ENCODE measurements at places on chromosomes 2 and 18.

GRCh38 chr18:65938592-65939372 is 188.0 kb downstream of the CDH7 start:
- no peak for DNase-seq

DNA sequence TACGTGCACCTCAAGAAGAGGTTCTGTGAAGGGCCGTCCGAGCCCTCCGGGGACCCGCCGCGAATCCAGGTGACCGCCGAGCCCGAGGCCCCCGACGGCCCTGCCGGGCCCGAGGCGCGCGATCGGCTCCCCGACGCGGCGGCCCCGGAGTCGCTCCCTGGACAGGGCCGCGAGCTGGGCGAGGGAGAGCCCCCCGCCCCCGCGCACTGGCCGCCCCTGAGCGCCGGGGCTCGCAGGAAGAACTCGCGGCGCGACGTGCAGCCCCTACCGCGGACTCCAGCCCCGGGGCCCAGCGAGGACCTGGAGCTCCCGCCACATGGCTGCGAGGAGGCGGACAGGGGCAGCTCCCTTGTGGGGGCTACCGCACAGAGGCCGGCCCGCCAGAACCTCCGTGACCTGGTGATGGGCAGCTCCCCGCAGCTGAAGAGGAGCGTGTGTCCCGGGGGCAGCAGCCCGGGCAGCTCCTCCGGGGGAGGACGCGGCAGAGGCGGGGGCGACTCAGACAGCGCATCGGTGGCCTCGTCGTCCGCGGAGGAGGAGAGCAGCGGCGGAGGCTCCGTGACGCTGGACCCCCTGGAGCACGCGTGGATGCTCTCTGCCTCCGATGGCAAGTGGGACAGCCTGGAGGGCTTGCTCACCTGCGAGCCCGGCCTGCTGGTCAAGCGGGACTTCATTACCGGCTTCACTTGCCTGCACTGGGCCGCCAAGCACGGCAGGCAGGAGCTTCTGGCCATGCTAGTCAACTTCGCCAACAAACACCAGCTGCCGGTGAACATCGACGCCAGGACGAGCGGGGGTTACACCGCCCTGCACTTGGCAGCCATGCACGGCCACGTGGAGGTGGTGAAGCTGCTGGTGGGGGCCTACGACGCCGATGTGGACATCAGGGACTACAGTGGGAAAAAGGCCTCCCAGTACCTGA is 812 bp downstream of the SOWAHC start:
- no peak for DNase-seq

- no peak for DNase-seq
Observed at GRCh38 chr2:30310371-30310770, 79.0 kb downstream of the LBH start.

DNA sequence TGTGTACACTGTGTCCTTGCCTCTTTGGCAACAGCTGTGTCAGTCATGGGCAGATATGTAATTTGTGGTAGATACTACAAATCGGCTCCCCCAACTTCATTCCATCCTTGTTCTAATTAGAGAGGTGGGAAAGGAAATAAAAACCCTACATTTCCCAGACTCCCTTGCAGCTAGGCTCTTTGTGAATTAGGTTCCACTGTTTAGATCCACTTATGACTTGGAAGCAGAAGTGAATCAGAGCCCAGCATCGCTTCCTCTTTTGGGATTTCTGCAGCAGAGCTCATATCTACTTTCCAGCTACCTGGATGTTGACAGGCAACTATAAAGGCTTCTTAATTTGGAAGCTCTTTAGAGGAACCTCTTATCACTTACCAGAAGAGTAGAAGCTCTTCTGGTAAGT is 34.1 kb upstream of the NARS1 start:
- no peak for DNase-seq

GRCh38 chr2:217466805-217467204 is 536.0 kb downstream of the TNS1 start:
- no peak for DNase-seq

DNA sequence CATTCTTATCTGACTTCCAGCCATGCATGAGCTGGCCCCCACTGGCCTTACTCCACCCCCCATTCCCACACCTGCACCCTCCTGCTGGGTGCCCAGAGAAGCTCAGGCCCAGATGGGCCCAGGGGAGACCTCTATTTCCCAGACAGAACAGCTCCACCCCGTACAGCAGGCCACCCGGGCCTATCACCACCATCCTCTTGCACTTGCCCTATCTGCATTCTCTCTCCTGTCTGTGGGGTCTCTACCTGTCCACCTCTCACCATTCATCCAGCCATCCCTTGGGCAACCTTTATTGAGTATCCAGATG is 25.3 kb upstream of the TNS1 start:
- no peak for DNase-seq

DNA sequence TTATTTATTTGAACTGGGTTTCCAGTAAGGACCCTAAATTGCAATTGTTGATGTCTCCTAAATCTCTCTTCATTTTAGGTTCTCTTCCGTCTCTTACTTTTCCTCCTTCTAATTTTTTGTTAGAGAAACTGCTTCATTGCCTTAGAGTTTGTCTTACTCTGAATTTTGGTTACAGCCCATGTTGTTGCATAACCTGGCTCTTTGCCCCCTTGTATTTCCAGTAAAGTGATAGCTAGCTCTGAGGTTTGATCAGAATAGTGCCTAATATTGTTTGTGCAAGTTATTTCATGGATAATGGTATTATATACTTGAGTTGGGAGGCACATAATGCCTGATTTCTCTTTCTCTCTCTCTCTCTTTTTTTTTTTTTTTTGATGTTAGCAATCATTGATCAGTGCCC is 71.8 kb downstream of the MGAT5 start:
- DNase-seq, result no peak

DNA sequence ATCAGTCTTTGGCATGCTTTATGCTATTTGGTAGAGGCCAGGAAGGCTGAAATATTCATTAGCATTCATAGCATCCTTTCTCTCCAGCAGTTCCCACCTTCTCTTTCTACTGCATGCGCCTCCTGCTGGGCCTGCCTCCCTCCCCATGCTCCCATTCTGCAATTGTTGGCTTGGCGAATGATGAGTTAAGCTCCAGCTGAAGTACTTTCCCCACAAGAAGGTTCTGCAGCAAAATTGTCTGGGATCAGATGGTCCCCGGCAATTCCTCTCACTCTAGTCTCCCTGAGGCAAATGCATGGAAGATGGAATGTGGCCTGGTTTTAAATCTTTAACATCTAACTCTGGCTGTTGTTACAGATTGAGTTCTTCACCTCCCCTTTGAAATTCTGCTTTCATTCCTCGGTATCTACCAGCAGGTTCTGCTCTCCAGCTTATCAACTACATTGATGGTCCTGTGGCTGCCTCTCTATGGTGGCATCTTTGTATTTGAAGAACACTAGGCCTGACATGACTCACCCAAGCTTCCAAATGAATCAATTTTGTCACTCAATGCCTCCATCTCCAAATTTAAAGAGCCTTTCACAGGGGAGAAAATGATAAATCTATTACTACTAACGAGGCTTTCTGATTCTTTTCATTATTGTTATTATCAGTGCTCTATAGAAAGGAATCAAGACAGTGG is 55.9 kb downstream of the KCTD18 start:
- DNase-seq, result no peak

- DNase-seq, result no peak
Observed at GRCh38 chr2:232088771-232089170, 127.3 kb downstream of the DIS3L2 start.

- no peak for DNase-seq
Observed at GRCh38 chr2:150449856-150450255, 37.6 kb downstream of the RND3 start.

DNA sequence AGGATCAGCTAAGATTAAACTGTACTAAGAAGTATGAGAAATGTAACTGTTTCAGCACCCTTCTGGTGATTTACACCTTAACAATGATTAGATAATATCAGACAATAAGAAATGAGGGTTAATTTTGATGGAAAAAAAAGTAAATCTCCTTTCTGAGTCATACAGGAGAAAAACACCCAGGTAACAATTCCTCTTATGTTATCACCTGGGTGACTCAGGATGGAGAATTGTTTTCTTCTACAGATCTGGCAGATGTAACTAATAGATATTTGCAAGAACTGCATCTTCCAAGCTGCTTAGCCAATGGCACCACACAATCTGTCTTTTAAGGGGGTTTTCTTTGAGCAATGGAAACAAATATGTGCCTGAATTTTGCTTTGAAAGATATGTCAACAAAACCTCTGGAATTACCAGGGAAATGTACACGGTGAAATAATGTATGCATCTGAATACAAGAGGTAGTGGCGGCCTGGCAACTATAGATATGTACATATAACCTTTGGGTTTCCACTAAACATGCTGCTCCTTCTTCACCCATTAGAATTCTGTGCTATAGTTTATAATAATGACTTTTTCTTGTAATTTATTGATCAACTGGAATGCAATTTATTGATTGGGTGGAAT is 407.9 kb downstream of the CPS1 start:
- no peak for DNase-seq

GRCh38 chr2:28658369-28658768 is 93.3 kb upstream of the PPP1CB start:
- no peak for DNase-seq

- no peak for DNase-seq
Observed at GRCh38 chr2:48221846-48222516, 308.0 kb upstream of the STON1 start.

GRCh38 chr2:4265936-4266335 is 562.6 kb downstream of the DCDC2C start:
- DNase-seq, result no peak

Data from activated T-helper 1 cell treated with Interleukin-2 at 50 U/mL for 16 hours (primary cell).